Neural crest cell (in vitro differentiated cells): ENCODE measurements at places on chromosomes 6 and 20. TPM values are rescaled to one million over a fixed set of nuclear protein-coding genes. Genes with fewer than 3 reads are reported as not detected.
A peak's percentile ranks its signal among the peaks of the same experiment; 100 is the strongest.

DNA sequence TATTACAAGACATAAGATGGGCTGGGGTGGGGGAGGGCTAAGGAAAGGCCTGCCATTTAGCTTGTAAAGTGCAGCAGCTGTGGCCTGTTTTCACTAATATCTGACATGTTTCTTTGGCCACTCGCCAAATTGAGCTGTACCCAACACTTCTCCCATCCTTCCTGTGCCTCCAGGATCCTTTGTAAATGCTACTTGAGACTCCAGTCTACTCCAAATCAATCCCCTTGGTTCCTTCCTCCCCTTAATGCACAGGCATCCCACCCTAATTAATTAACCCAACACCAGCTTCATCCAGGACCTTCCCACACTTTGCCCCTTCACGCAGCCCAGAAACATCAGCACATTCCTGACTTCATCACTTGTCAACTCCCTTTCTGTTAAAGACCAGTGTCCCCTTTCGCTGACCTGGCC lies 55.0 kb upstream of the TCF21 start:
- no peaks in the 10 kb centered on the region for H3K36me3 ChIP-seq
- no peak for DNase-seq

GRCh38 chr20:652615-653109 lies 338 bp downstream of the SRXN1 start:
- H3K27me3 ChIP-seq, result peaks cover 18% of the 10 kb centered on the region
- H3K4me1 ChIP-seq, result peaks cover 15% of the 10 kb centered on the region
- H3K36me3 ChIP-seq, result peaks cover 5% of the 10 kb centered on the region
- peak overlapping the region; percentile 79 for H3K4me3 ChIP-seq

- no peak overlapping the region for H3K27ac ChIP-seq
- no peak overlapping the region for H3K4me3 ChIP-seq
- peaks cover 35% of the 10 kb centered on the region for H3K27me3 ChIP-seq
- no peaks in the 10 kb centered on the region for H3K36me3 ChIP-seq
- DNase-seq, result no peak
These were observed 49.7 kb downstream of the COL11A2 start for GRCh38 chr6:33142501-33143070.

DNA sequence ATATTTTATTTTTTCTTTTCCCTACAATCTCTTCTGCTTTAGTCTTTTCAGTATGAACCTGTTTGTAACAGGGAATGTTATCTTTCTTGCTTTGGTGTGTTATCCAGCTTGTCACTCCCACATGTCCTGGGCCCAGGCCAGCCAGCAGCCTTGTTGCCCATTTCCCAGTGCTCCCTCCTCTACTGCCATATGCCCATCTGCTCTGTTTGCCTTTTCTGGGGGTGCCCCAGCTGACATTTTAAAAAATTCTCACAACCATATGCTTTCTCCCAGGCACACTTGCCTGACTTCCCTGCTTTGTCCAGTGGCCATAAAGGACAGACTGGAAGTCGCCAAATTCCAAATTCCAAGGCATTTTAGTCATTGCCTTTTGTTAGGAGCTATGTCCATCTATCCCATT lies 23.6 kb upstream of the LMBRD1 start:
- H3K4me3 ChIP-seq, result no peak overlapping the region
- H3K36me3 ChIP-seq, result no peaks in the 10 kb centered on the region
- no peak overlapping the region for H3K27ac ChIP-seq
- no peak for DNase-seq
- H3K27me3 ChIP-seq, result no peaks in the 10 kb centered on the region
- H3K4me1 ChIP-seq, result no peaks in the 10 kb centered on the region

GRCh38 chr20:61370841-61371303 lies 118.8 kb downstream of the CDH4 start:
- peak; percentile 34 for DNase-seq
- H3K27ac ChIP-seq, result peak overlapping the region; percentile 98
- H3K36me3 ChIP-seq, result no peaks in the 10 kb centered on the region
- H3K4me3 ChIP-seq, result peak overlapping the region; percentile 63

Gene TAAR8
- not detected in 2 replicates for total RNA-seq
